Activated CD8-positive, alpha-beta memory T cell treated with anti-CD3 and anti-CD28 coated beads, Interleukin-2, amount 50 U/mL, for 4 hours (primary cell): ENCODE measurements at places on chromosomes 11 and 22.

DNA sequence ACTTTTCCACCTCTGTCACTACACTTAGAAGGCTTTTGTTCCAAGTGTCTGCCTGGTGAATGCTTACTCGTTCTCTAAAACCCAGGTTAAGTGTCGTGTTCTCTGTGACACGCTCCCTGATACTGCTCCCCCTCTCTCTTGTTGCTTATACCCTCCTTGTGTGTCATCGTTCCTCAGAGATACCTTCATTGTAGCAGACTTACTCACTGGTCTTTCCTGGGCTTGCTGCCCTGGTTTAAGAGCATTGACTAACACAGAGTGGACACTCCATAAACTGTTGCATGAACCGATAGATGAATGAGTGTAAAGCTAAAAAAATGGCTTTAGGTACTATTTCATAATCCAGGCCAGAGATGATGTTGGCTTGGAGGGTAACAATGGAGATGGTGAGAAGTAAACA, 171.3 kb downstream of the GRIK4 start:
- DNase-seq: no peak

DNA sequence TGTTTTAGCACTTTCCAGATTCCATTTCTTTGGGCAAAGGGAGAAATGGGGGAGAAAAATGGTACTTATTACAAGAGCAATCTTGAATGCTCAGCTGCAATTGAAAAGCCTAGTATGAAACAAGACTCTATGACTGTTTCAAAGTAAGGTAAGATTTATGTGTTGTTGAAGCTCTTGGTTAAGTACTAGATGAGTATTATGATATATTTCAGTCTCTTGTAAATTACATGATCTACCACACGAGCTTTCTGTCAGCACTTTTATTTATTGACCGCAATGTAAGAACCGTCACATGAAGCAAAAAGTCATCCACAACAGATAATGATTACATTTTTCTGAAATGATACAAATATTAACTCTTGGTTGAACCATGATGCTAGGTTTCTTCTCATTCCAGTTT, 906.7 kb upstream of the CHORDC1 start:
- DNase-seq: no peak

DNA sequence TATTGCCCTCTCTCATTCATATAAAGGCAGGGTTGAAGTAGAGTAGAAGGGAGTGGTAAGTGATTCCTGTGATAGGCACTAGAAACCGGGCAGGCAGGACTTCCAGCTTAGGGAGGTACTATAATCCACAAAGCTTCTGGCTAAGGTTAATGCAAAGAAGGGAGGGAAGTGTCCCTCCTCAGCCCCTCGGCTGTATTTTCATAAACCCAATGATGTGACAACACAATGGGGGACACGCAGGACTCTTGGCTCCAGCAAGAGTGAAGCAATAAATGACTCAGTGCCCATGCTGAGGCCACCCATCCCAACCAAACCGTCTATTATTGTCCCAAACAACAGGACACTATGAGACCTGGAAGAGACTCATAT, 90.7 kb downstream of the ETS1 start:
- DNase-seq: no peak

DNA sequence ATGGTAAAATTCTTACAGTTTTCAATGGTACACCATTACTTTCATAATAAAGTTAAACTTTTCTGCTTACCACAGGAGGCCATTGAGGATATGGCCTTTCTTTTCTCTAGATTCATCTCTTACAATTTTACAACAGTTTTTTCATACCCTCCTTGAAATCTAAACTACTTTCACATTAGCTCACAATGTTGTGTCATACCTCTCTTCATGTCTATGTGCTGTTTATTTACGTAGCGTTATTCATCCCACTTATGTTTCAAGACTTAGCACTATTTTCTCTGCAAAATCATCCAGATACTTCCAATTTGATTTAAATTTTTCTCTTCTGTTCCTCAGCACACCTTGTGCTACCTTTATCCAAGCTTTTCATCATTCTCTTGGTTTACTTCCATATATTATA, 123.3 kb downstream of the METTL15 start:
- no peak for DNase-seq

- no peak for DNase-seq
These were observed 6.9 kb downstream of the FGF19 start for GRCh38 chr11:69696749-69697468.

- no peak for DNase-seq
These were observed 63.6 kb downstream of the TNRC6B start for GRCh38 chr22:40241200-40241763.

DNA sequence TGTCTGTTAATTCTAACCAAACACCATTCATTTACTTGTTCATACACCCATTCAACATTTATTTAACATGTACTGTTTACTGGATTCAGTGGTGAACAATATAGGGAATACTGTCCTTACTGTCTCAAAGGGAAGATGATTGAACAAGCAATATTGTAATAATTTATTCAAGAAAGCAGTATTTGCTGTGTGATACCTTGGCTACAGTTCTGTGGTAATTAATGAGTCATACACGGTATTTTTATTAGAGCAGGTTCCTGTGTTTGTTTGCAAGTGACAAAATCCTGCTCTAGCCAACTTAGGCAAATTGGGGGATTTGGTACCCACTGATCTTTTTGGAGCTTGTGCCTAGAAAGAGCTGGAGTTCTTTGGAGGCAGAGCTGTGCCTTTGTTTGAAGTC, 15.7 kb downstream of the PIH1D2 start:
- no peak for DNase-seq
